NCI-H1694 treated with DMSO at 0.1 percent for 48 hours (cell line): ENCODE measurements at places on chromosomes 4 and X.

GRCh38 chrX:118990512-118991227, 16.3 kb downstream of the LONRF3 start:
- no peak for DNase-seq

DNA sequence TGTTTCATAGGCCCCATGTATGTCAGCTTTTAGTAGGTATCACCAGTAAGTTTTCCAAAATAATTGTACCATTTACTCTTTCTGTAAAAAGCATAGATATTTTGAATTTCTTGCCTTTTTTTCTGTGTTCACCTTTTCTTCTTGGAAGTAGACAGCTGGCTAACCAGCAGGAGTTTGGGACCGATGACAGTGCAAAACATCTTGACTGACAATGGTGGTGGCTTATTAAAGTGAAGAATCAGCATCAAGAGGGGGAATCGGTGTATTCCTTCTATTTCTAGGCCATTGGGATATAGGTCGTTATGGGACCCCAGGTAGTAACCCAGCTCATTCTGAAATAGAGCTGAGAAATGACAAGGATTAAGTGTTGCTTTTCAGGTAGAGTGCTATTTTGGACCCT, 3.2 kb downstream of the CEP44 start:
- DNase-seq, result no peak

GRCh38 chr4:150230561-150230960, 152.3 kb downstream of the DCLK2 start:
- peak; percentile 73 for DNase-seq

- no peak for DNase-seq
Observed at GRCh38 chr4:42078184-42078801, 74.2 kb downstream of the BEND4 start.

- no peak for DNase-seq
Observed at GRCh38 chr4:172357006-172357540, 543.9 kb downstream of the GALNTL6 start.

DNA sequence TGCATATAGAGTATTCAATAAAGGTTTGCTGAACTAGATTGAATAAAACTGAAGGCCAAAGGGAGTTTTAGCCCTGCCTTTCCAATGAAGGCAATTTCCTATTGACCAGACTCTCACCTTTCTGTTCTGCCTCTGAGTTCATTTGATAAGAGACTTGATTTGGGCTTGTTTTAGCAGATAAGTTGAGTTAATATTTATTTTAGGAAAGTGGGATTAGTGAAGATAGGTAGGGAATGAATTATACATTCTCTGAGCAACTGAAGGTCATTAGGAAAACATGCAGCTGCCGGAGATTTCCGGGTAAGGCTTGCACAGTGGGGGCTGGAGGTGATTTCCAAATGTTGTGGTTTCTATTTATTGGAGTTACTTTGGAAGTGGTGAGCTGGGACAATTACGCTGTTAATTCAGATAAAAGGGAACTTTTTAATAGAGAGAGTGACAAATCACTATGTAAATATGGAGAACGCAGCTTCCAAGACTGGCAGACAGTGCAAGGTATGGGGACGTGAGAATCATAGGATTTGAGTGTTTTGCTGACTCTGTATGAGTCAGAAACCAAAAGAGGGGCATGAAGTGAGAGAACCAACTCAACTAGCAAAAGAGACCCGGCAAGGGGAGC, 553.6 kb upstream of the BOD1L1 start:
- no peak for DNase-seq

DNA sequence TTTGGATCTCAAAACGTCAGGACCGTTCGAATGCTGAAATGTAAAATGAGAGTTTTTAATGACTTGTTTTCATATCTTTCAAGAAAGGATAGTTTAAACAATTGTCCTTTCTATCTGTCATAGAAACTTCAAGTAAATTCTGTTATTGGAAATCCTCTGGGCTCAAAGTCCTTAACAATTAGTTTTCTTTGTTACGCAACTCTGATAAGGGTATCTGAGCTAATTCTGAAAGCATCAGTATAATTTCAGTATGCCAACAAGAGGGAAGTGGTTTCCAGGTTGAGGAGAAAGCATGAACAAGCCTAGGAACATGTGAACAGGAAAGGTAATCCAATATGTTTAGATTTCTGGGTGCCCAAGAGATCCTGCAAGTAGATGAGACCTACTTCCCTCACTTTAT, 22.0 kb downstream of the ADH7 start:
- DNase-seq, result no peak
